ENCODE measurements at places on chromosomes 4 and X.

- no peak for DNase-seq
Measured at GRCh38 chrX:8803326-8803725, 2.1 kb upstream of the FAM9A start.

GRCh38 chr4:137310593-137311490, 221.5 kb downstream of the PCDH18 start:
- DNase-seq, result no peak

DNA sequence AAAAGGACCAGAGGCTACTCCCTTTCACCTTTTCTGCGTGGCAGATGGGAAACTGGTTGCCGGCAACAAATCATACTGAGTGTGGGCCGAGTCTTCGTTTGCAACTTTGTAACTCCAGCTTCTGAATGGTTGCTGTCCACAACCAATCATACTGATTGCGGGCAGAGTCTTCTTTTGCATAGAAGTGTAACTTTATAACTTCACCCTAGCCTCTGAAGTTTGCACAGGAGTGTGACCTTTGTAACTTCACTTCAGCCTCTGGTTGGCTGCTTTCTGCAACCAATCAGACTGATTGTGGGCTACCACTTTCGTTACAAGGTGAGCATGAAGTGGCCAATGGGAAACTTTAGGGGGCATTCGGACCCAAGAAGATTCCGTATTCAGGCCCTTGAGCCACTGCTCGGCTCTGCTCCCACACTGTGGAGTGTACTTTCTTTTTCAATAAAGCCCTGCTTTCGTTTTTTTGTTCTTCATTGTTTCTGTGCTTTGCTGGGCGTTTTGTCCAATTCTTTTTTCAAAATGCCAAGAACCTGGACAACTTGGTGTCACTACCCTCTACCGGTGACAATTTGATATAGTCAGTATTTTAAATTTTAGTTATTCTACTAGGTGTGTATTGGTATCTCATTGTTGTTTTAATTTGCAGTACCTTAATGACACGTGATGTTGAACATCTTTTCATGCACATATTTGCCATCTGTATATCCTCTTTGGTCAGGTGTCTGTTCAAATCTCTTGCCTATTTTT, 9.0 kb upstream of the PAGE5 start:
- DNase-seq, result no peak

DNA sequence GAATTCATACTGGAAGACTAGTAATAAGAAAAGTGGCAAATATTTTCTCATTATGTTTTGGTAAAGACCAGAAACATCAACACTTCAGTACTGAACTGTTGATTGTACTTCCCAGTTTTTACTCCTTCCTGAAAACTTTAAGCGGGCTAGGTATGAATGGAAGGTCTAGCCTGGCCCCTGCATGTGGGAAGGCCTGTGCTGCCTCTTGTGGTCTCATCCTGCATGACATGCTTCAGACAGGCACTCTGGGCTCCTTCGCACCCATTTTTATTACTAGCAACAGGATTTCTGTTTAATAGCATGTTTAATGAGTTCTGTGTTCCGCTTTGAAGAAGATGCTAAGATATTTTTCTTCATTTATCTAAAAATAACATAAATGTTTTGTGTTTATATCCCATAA, 279.1 kb downstream of the ANK2 start:
- no peak for DNase-seq

GRCh38 chr4:47972181-47972580, 44.3 kb downstream of the CNGA1 start:
- no peak for DNase-seq

DNA sequence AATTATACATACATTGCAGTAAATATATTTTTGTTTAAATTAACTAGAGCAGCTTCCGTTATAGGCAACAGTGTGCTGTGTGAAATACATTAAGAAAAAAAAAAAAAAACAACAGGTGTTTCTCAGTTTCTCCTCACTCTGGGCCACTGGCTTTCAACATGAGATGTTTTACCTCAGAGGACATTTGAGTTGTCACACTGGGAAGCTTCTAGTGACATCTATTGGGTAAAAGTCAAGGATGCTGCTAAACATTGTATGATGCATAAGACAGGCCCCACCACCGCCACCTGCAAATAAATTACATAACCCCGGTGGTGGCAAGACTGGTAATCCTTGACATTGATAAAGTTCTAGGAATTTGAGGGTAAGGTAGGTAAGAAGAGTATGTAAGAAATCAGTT, 1512.2 kb downstream of the C4orf33 start:
- DNase-seq, result no peak

DNA sequence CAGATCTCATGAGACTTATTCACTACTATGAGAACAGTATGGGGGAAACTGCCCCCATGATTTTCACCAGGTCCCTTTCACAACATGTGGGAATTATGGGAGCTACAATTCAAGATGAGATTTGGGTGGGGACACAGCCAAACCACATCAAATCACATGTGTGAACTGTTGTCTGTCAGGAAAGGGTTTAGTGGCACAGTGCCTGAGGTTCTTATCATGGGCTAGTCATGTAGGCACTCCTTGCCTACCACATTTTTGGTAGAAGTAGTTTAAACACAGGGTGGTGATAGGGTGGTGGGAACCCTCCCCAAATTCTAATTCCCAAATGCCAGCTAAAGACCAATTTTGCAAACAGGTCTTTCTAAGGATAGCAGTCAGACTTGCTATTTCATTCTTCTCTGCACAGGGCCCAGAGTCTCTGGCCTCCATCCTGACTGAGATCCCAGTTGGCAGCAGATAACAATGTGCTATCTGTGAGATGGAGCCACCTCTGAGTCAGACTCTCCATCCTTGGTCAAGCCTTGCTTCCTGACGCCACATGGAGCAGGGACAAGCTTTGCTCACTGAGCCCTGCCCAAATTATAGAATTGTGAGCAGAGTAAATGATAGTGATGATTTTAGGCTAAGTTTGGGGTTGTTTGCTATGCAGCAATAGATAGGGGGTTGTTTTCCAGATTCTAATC, 33.5 kb upstream of the SETD7 start:
- DNase-seq, result no peak

DNA sequence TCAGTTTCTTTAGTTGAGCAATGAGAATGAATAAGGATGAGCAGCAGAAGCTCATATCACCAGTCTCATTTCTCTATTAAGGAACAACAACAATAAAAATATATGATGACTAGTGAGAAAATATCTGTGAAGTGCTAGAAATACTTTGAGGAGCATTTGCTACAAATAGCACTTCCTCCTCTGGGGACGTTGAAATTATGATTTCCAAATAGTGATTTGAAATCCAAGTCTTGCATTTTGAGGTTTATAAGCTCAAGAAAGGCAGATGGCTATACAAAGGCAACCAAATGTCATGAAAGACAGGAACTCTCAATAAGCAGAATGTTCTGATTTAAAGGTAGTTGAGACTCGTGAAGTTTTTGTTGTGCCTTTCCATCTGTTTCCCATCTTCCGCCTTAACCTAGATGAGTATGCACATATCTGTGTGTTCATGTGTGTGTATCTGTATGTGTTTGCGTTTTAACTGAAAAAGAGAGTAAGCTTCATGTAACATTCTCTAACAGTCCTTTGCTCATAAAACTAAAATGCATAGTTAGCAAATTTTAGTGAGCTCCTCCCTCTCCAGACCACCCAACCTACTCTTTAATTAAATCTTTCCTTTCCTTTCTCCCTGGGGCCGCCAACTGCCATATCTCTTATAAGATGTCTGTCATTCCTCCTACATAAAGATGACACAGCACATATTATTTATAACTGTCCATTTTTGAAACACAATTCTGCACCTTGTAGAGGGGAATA, 222.6 kb upstream of the RASGEF1B start:
- no peak for DNase-seq

DNA sequence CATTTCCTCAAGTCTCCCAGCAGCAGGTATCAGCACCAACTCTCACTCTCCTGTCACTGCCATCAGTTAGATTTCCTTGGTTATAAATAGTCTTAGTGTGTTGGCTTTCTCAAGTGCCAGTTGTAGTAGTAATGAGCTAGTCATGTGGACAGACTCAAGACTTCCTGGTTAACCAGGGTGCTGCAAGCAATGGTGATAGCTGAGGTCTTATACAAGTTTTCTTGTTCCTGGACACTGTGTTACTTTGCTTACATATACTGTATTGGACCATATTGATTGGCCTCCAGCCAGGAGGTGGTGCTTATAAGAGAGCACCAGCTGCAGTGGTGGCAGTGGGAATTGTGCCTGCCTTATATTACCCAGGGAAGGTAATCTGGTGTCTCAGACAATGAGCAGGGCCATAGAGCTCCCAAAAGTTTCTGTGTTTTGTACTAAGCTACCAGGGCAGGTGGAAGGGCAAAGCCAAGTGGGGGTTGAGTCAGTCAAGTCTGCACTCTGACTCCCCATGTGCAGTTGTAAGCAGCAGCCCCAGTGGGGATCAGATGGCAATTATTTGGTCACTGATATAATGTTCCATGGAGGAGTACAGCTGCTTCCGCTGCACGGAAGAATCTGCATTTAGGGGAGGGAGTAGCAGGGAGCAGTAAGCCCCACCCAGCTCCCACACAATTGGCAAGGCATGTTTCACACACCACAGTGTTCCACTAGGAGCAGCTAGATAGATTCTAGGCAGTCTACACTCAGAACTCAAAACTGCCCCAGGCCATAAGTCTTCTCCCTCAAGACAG, 24.1 kb upstream of the ZDHHC15 start:
- no peak for DNase-seq

- DNase-seq, result no peak
Measured at GRCh38 chrX:109735202-109735744, 2.2 kb upstream of the ACSL4 start.

- no peak for DNase-seq
Measured at GRCh38 chr4:141435446-141436225, 200.7 kb upstream of the IL15 start.

DNA sequence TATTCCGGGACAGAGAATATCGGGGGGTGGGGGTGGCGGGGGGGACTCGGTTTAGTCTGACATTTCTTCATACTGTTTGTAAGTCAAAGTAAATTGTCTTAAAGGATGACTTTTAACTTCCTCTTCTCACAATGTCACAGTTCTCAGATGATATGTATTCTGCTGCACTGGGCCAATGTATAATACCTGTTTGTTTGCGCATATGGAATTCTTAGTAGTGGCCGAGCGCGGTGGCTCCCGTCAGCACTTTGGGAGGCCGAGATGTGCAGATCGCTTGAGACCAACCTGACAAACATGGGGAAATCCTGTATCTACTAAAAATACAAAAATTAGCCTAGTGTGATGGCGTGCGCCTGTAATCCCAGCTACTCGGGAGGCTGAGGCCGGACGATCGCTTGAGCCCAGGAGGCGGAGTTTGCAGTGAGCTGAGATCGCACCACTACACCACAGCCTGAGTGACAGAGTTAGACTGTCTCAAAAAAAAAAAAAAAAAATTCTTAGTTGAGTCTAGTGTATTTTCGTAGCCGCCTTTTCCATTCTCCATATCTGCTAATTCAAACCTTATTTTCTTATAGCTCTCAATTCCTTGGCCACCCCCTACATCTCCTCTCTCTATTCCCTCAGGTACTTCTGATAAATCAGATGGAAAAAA, 851 bp downstream of the POLR2B start:
- peak; percentile 63 for DNase-seq

DNA sequence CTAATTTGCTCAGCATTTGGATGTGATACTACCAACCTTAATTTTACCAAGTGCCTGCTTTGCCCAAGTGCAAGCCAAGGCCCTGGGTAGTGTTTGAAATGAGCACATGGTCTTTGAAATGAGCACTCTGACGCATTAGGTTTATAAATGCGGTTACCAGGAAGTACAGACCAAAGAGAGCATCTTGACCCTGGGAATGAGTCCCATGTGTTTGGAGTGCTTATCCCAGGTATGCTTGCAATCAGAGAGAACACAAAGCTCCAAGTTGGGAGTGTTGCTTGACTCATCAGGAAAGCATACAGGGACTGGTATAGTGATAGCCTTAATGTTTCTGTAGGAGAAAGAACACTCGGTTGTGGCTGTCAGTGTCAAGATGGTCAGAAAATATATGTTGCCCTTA, 203.6 kb upstream of the MAMLD1 start:
- no peak for DNase-seq

GRCh38 chrX:68902706-68903504, 74.1 kb downstream of the EFNB1 start:
- no peak for DNase-seq

GRCh38 chr4:7831858-7832730, 107.6 kb downstream of the AFAP1 start:
- no peak for DNase-seq

GRCh38 chr4:2048831-2049230, 10.3 kb upstream of the NAT8L start:
- no peak for DNase-seq

DNA sequence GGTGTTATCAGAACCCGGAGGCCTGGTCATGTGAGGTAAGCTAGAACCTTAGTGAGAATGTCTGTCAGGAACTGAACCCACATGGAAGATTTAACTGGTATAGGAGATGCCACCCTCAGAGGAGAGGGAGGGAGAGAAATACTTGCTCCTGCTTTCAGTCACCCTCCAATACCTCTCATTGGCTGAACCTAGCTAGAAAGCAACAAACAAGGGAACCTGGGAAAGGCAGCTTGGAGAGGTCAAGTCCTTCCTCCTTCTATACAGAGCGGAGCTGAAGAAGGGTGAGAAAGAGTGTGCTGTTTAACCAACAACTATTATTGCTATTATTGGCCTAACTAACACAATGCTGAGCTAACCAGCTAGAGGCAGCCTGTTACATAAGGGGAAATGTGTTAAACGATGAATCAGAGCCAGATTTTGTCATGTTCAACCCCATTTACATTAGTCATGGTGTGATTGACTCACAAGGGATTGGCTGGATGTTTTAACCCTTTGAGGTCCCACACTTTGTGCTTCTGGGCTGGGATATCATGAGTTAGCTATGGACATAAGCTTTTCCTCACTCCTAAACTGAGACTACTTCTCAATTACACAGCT, 96.5 kb upstream of the ESX1 start:
- no peak for DNase-seq

DNA sequence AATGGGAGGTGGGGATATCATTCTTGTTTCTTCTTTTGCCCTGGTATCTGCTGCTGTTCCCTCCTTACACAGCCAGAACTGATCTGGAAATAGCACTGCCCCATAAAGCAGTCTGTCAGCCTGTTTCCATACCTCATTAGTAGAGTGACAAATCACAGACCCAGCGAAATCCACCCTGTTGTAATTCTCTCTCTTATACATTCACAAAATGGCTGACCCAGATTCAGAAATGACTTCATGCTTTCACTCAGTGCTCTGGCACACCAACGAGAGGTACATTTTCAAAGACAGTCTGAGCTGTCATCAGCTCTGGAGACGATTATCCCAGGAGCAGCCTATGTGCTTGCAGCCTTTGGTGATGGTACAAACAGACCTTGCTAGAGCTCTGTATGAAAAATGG, 164.6 kb downstream of the AFF2 start:
- no peak for DNase-seq

GRCh38 chr4:48906206-48907173, at the start of gene OCIAD2:
OCIAD2 (minus strand) TSS chr4:48906774; CDS start chr4:48904549, 2,225 bp downstream.
- peak; percentile 71 for DNase-seq

GRCh38 chrX:72060196-72060920, 71.4 kb downstream of the RTL5 start:
- DNase-seq, result no peak

- DNase-seq, result no peak
Measured at GRCh38 chr4:6290769-6291547, 21.3 kb downstream of the WFS1 start.

Data from immature natural killer cell (primary cell).